ENCODE measurements at places on chromosomes 7 and 10. TPM values are rescaled to one million over a fixed set of nuclear protein-coding genes. Genes with fewer than 3 reads are reported as not detected.

The ASB10 gene
- polyA plus RNA-seq: not detected

The SUPV3L1 gene
- polyA plus RNA-seq: 37.1 TPM

The MSS51 gene
- polyA plus RNA-seq: 0.61 TPM

The UFSP1 gene
- 3.5 TPM for polyA plus RNA-seq

The OR9A2 gene
- polyA plus RNA-seq: not detected

The GIMAP1 gene
- polyA plus RNA-seq: 1.9 TPM

The PCGF5 gene
- 12.5 TPM for polyA plus RNA-seq

The NKX1-2 gene
- not detected for polyA plus RNA-seq

The ITPRIP gene
- 7.6 TPM for polyA plus RNA-seq

The PDE6C gene
- not detected for polyA plus RNA-seq

The AQP1 gene
- 125 TPM for polyA plus RNA-seq

The CCDC186 gene
- polyA plus RNA-seq: 4.3 TPM

The CTAGE15 gene
- polyA plus RNA-seq: 0.17 TPM

The KLHL7 gene
- 15.4 TPM for polyA plus RNA-seq

The FGFBP3 gene
- polyA plus RNA-seq: 0.83 TPM

The MPLKIP gene
- polyA plus RNA-seq: 34.7 TPM

The CRYGN gene
- polyA plus RNA-seq: 0.68 TPM

The ZNF679 gene
- polyA plus RNA-seq: not detected

The SPDYE2 gene
- not detected for polyA plus RNA-seq

The OR2A5 gene
- not detected for polyA plus RNA-seq

The VTI1A gene
- 15.2 TPM for polyA plus RNA-seq

The C10orf53 gene
- polyA plus RNA-seq: not detected

The DOCK4 gene
- polyA plus RNA-seq: 3.0 TPM

The CCM2 gene
- 21.7 TPM for polyA plus RNA-seq

The AOAH gene
- polyA plus RNA-seq: 12.6 TPM

The CALML5 gene
- polyA plus RNA-seq: not detected

All from adipose tissue (tissue), 3 donors.